ENCODE measurements at places on chromosomes 13 and 19.
A peak's percentile ranks its signal among the peaks of the same experiment; 100 is the strongest.

DNA sequence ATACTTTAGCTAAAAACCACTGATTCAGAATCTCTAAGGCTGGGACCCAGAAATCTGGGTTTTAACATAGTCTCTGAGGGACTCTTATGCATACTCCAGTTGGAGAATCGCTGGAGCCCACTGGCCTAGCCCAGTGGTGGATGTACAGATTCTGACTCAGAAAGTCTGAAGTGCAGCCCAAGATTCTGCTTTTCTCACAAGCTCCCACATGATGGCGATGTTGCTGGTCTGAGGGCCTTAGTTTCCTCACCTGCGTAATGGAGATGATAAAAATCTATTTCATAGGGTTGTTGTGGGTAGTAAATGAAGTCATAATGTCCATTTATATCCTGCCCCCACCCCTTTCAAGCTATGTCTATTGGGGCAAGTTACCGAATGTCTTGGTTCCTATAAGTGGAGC, 7.7 kb upstream of the CDADC1 start:
- DNase-seq, result no peak

DNA sequence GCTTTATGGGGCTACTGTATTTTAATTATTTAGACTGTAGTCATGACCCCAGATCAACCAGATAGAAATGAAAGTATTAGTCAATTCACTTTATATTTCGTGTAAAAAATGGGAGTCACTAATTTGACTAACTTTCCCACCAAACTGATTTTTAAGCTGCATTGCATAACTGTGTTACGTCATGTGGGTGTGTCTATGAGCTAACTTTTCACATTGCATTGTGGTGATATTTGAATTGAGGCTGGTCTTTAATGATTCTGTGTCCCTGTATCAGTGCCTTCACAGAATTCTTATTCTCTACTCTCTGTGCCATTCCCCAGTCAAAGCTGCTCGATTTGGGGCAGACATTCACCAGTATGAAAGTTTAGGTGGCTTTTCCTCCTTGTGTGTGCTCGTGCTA, 172.7 kb upstream of the MAB21L1 start:
- no peak for DNase-seq

- DNase-seq, result peak; percentile 85
These were observed 4.7 kb upstream of the PRMT1 start for GRCh38 chr19:49672131-49672919.

- peak; percentile 71 for DNase-seq
These were observed 5.3 kb upstream of the HCN2 start for GRCh38 chr19:584240-585001.

Measured in kidney (tissue), 22 donors.